Activated CD4-positive, alpha-beta T cell treated with anti-CD3 and anti-CD28 coated beads for 4 hours (primary cell): ENCODE measurements at places on chromosomes 5 and 9.

DNA sequence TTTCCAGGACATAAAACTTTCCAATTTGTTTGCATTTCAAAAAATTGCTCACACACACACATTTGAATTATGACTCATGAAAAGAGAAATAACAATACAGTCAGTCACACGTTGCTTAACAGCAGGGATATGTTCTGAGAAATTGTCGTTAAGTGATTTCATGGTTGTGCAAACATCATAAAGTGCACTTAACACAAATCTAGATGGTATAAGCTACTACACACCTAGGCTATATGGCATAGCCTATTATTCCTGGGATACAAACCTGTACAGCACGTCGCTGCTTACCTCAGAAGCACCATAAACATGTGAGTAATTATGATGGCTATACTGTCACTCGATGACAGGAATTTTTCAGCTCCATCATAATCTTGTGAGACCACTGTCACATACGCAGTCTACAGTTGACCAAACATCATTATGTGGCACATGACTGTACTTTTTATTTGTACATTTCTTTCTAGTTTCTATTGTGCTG lies 378.2 kb downstream of the ACTL7B start:
- DNase-seq, result no peak

DNA sequence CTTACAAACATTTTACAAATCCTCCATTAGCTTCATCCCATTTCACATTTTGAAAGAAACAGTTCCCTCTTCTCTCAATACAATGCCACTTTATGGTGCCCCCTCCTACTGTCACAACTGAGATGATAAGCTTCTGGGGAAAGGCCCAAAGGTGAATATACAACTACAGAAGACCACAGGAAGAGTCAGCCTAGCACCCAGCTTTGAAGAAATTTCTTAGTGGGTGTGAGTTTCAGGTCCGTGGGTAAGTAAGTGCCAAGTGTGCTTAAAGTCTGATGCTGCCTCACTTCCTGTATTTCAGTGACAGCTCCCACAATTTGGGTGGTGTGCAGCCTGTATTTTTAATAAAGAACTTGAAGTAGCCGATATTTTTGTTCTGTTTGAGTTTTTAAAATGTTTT lies 68.1 kb downstream of the ARHGEF28 start:
- no peak for DNase-seq

- DNase-seq, result no peak
These were observed 43.5 kb downstream of the RMI1 start for GRCh38 chr9:84024041-84024575.

DNA sequence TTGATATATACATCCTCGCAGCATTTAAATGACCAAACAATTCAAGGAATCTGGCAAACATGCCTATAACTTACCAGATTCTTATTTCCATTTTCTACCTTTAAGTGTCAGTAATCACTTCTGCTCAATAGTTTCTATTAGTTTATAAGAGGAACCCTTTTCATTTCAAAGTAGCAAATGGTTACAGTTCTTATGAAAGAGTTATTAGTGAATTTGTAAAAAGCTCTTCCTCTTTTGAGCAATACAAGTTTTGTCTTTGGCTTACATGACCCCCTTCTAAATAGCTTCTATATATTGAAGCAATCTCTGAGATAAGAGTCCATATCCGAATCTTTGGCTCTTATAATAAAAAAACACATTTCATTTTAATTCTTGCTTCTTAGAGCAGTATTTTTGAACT lies 42.0 kb downstream of the ELL2 start:
- no peak for DNase-seq

DNA sequence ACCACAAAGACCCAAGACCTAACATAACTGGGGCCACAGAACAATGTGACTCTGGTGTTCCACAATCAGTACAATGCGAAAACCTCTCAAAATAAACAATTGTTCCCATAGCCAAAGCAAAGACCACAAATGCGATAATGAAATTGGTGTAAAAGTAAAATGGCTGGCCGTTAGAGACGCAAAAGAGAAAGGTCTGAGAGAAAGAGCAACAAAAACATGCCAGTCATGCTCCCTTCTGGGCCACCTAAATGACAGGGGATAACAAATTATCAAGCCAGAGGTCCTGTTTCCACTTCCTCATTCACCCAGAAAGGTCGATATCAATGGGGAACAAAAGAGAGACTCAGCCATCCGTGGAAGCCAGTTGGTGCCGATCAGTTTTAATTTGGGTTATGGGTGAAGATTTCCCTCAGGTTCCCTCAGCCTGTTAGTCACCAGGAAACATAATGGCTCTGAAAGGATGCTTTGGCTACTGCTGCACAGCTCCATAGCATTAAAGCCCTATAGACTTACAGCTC lies 9.2 kb upstream of the CFAP95 start:
- no peak for DNase-seq

- DNase-seq, result peak; percentile 12
These were observed 543 bp downstream of the ST8SIA4 start for GRCh38 chr5:100902440-100903038.

DNA sequence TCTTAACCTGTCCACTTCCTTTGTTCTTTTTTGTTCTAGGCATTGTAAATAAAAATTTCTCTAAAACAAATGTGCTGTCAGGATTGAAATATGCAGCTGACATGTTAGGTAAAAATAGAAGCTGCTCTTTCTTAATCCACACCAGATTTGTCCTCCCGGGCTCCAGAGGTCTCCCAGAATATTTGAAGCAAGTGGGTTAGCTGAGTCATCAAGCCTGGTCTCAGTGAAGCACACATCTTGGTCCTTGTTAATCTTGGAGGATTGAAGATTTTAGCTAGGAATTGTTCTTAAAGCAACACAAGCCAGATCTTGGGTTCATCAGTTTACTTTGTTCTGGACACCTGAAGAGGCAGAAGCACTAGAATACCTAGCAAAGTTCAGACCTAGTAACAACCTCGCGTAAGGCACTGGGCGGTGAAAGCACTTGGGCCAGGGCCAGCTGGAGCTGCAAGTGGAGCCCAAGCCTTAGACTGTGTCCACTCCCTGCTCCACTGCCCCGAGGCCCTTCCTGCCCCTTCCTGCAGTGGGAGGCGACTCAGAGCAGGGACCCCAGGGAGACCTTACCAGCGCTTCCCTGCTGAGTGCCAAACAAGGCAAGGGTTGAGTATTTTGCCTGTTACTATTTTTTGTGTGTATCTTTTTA lies 36.5 kb downstream of the HABP4 start:
- DNase-seq, result no peak

DNA sequence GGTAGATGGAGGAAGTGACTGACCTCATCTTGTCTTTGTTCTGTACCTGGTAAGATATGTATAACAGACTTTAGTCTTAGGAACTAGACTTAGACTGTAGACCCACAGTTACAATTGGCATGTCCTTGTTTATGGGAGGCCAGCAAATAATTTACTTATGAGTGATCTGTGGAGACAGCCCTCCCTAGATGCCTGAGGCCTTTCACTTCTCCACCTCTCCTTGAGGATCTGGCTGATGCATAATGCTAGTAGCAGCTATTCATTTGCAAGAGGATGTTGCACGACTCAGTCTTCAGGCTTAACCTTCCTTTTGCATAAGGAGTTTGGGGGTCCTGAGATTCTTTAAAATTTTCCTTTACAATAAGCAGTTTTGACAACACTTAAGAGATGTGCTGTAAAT lies 100.7 kb downstream of the YTHDC2 start:
- DNase-seq, result no peak

- no peak for DNase-seq
These were observed 190.6 kb downstream of the MPDZ start for GRCh38 chr9:13088720-13089427.

DNA sequence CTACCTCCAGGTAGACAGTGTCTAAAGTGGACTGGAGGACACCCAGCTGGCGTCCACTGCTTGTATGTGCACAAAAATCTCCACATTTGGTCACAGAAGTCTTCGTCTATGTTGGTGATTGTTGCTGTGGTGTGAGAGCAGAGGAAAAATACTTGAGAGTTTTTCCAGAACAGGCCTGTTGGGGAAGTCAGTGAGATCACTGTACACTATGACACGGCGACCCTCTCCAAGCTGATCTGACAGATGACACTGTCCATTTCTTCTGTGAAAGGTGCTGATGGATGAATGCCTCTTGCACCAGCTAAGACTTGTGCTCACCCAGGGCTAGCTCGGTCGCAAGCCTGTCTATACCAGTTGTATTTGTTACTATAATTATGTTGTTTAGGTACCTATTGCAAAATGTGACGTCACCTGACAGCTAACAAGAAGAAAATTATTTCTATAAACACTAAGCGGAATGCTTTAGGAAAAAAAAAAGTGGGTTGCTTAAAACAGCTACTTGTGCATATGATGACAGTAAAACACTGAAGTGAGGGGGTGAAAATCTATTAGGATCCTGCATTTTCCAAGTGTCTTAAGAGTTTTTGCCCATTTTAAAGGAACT lies 142.3 kb downstream of the ROR2 start:
- no peak for DNase-seq

GRCh38 chr5:3139499-3139931 lies 388.0 kb upstream of the IRX2 start:
- no peak for DNase-seq

GRCh38 chr9:104280178-104280560 lies 186.1 kb downstream of the SMC2 start:
- DNase-seq, result no peak

DNA sequence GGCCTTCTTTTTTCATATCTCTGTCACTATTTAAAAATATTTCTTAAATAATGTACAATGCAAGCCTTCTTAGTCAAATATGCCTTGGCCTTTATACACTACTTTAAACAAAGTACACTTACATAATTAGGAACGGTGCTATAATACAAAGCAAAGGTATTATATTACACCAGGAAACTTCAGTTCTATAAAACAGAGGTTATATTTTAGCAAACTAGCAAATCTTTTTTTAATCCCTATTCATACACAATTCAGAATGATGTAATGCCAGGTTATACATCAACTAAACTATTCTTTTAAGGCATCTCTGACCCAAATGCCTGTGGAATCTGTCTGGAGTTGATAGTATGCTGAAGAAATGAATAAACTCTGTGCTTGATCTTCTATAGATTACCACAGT lies 10.7 kb upstream of the LURAP1L start:
- no peak for DNase-seq

DNA sequence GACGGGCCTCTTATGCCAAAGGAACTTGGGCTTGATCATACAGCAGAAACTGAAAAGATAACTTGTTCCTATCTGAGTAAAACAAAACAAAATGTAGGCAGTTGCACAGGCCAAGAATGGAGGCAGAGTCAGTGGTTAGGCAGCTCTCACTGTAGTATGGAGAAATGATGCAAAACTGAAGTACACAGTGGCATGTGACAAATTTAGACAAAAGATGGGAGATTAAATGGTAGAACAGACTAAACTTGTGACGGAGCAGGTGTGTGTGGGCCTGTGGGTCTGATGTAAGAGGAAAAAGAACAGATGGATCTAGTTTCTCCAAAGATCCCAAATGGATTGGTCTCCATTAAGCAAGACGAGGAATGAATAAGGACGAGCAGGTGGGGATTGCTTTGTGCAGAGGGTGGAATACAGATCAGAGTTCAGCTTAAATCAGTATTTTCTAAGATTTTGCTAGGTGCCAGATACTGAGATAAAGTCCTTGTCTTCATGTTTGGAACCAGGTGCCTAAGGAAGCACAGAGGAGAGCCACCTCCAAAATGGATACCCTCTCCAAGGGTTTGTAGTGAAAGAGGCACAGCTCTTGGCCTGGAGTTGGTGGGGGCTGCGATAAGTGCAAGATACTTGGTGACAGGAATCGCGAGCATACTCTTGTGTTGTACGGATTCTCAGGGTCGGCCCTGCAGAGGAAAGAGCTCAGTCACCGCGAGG lies 722 bp upstream of the DCP2 start:
- DNase-seq, result no peak

GRCh38 chr5:176359658-176360057 lies 1.9 kb downstream of the KIAA1191 start:
- DNase-seq, result no peak

DNA sequence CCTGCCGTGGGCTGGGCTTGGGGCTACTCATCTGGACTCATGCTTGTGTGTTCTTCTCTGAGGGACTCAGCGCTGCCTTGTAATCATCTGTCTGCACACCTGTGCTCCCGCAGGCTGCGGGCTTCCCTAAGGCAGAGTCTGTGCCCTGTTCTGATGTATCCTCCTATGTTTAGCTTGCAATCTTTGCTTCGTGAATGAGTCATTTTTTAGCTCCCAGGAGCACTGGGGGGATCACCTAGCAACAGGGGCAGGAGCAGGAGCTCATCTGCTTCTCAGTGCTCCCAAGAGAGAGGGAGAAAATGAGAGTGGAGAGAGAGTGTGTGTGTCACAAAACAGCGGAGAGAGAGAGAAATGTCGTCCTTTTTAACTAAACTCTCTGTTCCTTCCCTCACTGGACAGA lies 202.4 kb upstream of the ZNF618 start:
- DNase-seq, result no peak

DNA sequence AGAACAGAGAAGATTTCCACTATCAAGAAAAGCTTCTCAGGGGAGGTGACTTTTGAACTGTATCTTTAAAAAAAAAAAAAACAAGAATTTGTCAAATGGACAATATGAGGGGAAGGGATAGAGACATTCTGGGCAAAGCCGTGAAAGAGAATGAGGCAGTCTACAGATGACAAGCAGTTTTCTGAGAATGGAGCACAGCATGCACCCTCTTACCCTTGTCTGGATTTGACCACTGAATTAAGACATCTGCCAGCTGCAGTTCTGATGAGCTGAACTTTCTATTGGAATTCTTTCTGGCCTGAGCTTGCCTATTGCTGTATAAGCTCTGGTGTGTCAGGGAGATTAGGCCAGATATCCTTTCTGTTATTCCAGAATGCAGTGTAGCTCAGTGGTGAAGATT lies 10.3 kb upstream of the RANBP3L start:
- no peak for DNase-seq

- DNase-seq, result peak; percentile 22
These were observed 134.7 kb upstream of the DMRT1 start for GRCh38 chr9:706606-707459.

DNA sequence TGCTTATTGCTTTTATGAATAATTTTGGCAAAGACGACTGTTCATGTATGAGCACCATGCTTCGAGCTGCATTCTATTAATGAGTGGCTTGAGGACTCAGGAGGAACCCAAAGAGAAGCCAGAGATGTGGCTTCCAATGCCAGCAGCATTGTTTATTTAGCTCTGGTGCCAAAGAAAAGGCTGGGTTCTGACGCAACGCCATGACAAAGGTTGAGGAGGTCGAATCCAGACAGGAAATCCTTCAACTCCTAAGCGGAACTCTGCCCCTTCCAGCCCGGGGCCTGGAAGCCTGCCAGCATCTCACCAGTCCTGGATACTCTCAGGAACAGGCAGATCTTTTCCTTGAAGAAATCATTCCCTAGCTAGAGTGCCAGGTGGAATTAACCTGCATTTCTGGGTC lies 104.4 kb downstream of the ARHGAP26 start:
- DNase-seq, result no peak

- no peak for DNase-seq
These were observed 247.8 kb downstream of the DIRAS2 start for GRCh38 chr9:90394871-90395270.

DNA sequence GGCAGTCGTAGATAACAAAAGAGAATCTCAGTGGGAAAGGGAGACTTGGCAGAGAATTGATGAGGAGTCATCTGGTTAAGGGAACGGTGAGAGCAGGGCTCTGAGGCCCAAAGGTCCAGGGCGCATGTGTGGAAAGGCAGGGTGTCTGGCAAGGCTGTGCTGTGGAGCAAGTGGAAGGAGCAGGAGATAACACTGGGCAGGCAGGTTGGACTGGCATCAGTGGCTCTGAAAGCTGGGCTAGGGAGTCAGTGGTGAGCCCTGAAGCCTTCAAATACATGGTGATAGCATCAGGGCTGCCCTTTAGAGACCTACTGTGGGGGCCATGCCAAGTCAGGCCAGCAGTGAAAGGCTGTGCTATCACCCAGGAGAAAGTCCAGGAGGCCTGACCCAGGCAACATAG lies 131.3 kb downstream of the GABBR2 start:
- DNase-seq, result no peak
